ENCODE measurements at places on chromosomes 1 and 21. TPM values are rescaled to one million over a fixed set of nuclear protein-coding genes. Genes with fewer than 3 reads are reported as not detected.
A peak's percentile ranks its signal among the peaks of the same experiment; 100 is the strongest.

DNA sequence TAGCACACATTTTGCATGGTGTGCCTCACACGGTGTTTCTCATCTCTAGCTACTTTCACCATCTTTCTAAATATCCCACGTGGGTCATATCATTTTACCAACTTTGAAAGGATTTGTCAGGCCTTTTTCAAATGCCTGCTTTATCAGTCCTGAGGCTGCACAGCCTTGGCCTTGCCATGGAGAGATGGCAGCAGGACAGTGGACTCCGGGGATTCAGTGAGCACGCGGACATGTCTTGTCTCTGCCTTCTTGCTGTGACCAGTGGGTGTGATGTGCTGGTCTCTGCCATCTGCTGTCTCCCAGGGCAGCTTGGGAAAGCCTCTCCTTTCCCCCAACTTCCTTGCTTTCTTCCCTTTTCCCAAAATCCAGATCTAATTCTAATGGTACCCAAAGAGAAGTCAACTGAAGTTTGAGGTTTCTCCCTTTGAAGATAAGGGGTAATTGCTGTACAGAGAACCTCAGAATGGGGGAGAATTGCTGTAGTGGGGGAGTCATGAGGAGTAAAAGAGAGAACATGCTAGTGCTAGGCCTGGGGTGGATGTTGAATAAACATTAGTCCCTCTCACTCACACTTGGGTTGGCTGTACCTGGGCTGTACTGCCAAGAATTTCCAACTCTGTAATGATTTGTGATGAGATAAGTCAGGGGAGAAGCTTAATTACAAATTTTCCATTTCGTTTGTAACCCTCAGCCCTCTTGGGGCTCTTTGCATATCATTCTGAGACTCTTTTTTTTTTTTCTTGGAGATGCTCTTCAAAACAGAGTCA is 99.5 kb downstream of the GALNT2 start:
- DNase-seq, result no peak

LEMD1 gene
- not detected for polyA plus RNA-seq

GRCh38 chr1:159171688-159172501 is 480 bp downstream of the CADM3 start:
- DNase-seq, result no peak

DNA sequence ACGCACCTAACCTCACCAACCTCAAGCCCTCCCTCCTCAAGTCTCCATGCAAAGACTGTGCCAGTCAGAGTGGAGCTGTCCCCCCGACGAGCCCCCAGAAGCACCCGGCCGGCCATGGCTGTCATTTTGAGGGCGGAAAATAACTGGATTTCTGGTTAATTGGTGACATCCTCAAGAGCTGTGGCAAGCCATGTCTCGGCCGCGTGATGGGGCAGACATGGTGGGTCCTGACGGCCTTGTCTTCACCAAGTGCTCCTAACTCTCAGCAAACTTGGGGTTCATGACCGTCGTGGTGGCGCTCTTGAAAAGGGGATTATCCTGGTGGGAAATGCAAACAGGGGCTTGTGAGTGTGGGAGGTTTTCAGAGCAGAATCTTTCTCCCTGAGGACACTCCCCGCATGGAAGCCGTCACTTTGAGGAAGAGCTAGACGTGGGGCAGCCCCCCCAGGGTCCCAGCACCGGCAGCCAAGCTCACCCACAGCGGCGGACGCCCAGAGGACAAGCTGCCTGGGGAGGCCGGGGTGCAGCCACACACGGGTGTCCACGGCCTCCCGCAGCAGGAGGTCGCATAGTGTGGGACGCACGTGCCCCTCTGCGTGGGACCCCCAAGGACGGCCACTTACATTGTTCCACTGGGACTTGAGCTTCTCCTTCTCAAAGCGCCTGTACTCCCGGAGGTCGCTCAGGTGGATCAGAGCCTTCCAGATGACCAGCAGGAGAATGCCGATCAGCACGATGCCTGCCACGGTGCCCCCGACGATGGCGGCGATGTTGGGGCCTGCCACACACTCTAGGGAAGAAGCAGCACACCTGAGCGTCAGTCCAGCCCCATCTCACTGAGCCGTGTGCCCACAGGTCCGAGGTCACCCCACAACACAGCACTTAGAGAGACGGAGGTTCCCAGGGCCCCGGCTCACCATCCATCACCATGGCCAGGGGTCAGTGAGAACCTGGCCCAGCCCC is 12.9 kb upstream of the PTTG1IP start:
- DNase-seq, result no peak

DNA sequence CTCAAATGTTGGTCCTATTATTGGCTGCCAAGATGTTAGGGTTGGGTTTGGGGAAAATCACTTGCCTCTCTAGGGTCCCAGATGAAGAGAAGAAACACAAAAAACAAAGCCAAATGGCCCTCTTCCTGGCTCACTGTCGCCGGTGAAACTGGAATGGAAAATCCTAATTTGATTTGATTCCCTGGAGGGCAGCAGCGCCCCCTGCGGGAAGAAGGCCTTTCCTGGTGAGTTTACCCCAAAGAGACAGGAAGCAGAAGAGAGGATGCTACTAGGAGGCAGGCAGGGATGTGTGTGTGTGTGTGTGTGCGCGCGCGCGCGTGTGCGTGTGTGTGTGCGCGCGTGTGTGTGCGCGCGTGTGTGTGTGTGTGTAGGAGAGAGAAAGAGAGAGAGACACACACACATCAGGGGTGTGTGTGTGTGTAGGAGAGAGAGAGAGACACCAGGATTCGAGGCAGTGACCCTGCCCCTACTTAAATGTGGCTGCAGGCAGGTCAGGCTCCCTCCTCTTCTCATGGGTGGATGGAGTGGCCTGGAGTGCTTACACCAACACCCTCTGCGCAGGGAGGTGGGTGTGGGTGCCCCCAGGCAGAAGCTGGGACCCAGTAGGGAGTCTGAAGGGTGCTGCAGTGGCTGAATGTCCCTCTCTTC is 3.1 kb upstream of the SELENON start:
- peak; percentile 78 for DNase-seq

GRCh38 chr1:25433389-25434186 is 2.9 kb downstream of the MACO1 start:
- DNase-seq, result no peak

DNA sequence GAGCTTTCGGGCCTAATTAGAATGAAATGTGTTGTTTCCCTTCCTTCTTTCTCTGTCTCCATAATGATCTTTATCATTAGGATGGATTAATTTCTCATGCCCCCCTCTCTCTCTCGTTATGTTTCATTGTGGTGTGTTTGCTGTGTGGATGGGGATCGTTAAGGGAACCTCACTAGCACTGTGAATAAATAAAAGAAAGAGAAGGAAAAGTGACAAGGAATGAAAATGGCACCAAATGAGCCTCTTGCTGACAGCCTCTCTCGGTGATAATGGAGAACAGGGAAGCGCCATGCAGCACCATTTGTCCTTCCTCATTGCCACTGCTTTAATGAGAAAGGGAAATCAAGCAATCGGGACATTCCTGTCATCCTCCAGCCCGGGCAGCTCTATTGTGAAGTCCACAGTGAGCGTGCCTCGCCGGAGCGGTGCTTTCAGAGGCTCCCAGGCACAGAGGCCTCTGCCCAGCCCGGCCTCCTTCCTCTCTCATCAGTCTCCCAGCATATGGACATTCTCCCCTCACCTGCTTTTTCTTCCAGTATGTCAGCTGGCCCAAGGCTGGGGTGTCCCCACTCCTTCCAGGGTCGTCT is 265.7 kb upstream of the TMEM51 start:
- no peak for DNase-seq

KLHL20 gene
- polyA plus RNA-seq, result 16.5 TPM

- no peak for DNase-seq
Observed at GRCh38 chr21:15401331-15401730, 328.5 kb upstream of the USP25 start.

CELF3 gene
- not detected for polyA plus RNA-seq

DNA sequence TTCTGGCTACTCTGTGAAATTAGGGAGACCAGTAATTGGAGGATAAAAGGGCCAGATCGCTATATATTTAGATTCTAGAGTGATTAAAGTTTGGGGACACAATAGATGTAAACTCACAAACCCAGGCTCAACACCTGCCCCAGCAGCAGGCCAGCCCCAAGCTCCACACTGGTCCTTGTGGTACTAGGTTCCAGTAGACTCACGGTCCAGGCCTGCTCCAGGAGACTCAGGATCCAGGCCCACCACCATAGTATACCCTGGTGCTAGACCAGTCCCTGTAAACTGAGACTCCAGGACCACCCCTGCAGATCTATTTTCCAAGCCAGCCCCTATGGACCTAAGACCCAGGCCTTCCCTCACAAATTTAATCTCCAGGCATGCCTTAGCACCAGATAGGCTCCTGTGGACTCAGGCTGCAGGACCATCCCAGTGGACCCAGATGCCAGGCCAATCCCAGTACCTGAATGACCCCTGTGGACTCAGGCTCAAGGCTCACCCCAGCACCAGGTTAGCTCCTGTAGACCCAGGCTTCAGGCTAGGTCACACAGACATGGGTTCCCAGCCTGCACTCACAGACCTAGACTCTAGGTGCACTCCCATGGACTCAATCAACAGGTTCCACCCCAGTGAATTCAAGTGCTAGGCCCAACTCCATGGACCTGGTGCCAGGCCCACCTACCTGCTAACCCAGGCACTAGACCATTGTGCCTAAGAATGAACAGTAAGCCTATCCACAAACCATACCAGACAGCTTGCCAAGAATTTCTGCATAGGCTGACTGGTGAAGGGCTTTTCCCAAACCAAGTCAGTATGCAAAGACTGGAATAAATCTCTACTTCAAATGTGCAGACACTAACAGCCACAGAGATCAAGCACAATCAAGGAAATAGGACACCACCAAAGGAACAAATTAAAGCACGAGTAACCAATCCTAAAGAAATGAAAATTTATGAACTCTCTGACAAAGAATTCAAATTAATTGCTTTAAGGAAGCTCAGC is 13.8 kb upstream of the DENND1B start:
- no peak for DNase-seq

DNA sequence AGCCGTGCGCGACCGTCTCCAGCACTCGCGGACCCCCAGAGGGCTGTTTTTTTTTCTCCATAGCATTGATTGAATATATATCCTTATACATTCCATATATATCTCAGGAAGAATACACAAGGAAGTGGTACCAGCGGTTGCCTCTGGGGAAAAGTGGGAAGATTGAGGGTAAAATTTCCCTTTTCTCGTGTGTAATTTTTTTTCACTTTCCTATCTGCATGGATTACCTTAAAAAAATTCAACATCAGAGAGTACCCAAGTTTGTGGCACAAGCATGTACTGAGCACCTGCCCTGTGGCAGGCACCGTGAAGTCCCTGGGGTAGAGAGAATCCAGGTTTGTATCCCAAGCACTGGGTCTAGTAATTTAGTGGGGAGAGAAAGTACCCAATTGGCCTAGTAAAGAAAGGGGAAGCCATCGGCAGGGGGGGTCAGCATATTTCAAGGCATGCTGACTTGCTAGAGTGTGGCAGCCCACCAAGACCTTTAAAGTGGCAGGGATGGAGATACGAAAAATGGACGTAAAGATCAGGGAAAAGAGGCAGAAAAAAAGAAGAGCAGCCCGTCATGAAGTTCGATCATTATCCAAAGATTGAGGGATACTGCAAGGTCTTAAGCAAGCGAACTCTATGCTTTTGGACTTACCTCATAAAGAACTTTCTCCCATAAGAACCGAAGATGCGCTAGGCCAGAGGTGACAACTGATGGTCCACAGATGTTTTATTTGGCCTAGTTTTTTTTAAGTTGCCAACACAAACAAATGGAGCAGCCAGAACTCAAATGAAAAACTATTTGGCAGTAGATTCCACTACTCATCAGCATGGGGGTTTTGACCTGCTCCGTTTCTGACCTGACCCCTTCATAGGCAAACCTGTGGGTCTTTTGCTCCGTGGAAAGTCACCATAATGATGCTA is 1.5 kb upstream of the HMGN1 start:
- no peak for DNase-seq

LYST gene
- 1.1 TPM for polyA plus RNA-seq

GRCh38 chr1:180901076-180901990 is 11.4 kb upstream of the KIAA1614 start:
- DNase-seq, result no peak

Measured in K562 (cell line).